Stimulated activated CD4-positive, alpha-beta T cell treated with anti-CD3 and anti-CD28 coated beads, Interleukin-2, amount 100 ng/mL, for 24 hours (primary cell): ENCODE measurements at places on chromosomes 5 and 9.

DNA sequence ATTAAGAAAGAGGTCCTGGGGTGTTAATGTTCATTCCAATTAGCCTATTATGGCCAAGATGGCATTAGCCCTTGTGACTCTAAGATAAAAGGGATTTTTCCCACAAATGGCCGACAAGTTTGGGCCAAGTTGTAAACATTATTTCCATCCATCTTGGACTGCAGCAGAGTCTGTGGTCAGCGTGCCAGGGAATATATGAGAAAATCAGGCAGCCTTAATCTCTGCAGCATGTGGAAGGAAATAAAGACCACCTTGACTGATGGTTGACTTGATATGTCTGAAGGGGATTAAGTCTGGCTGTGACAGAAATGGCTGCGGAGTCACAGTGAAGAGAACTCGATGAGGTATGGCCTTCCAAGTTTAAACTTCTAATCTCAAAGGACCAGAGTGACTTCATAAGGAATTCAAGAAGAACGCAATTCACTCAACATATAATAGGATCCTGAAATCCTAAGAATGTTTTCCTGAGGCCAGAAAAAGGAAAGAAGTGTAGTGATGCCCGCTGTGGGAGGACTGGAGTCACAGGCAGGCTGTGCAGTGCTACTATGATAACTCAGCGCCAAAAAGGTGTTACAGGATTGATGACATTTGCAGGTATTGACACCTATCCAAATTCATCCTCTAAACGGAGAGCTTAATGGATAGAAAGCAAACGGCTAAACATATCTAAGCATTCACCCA lies 287.1 kb downstream of the SEC61B start:
- no peak for DNase-seq

- DNase-seq: no peak
Observed at GRCh38 chr5:77210964-77211690, 647 bp downstream of the PDE8B start.

GRCh38 chr5:109857405-109858031 lies 167.8 kb downstream of the MAN2A1 start:
- DNase-seq: no peak

DNA sequence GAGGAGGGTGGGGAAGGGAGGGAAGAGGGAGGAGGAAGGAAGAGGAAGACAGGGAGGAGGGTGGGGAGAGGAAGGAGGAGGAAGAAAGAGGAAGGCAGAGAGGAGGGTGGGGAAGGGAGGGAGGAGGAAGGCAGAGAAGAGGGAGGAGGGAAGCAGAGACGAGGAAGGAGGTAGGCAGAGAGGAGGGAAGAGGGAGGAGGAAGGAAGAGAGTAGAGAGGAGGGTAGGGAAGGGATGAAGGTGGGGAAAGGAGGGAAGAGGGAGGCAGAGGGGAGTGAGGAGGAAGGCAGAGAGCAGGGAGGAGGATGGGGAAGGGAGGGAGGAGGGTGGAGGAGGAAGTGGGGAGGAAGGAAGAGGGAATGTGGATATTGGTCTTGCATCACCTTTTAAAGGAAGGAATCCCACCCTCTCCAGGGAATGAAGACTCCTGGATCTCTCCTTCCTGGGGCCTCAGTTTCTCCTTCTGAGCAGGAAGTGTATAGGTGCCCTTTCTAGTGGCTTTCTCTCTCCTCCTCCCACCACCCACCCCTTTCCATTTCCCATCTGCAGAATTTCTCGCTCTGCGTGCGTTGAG lies 188.9 kb upstream of the ZNF618 start:
- DNase-seq: no peak

DNA sequence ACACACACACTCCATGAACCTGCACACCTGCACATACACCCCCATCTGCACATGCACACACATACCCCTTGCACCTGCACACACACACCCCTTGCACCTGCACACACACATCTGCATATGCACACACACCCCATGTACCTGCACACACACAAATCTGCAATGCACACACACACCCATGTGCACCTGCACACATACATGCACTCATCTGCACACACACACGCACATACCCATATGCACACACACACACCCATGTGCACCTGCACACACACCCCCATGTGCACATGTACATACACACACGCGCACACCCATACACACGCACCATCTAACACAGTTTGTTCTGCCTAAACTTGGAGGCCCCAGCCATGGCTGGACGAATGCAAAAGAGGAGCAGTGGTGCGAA lies 115.9 kb upstream of the SARDH start:
- no peak for DNase-seq
